ENCODE measurements at places on chromosomes 11 and 22. TPM values are rescaled to one million over a fixed set of nuclear protein-coding genes. Genes with fewer than 3 reads are reported as not detected.

DNA sequence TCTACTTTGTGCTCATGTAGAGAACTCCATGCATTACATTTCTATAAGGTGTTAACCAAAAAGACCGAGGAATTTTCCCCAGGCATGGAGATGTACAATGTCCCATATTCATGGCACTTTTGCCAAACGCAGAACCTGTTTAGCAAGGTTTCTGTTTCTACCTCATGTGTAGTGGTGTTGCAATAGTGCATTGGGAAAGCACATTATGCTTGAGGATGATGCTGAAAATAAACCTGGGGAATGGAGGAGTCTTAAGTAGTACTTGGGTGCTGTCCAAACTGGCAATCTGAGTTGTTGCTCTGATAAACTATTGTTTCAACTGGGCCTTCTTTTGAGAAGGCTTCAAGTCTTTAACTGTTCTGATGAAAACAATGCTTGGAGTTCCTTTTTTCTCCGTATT, 11.5 kb upstream of the MUC15 start:
- DNase-seq, result no peak

GRCh38 chr11:26946257-26946716, 47.6 kb upstream of the FIBIN start:
- DNase-seq, result no peak

DNA sequence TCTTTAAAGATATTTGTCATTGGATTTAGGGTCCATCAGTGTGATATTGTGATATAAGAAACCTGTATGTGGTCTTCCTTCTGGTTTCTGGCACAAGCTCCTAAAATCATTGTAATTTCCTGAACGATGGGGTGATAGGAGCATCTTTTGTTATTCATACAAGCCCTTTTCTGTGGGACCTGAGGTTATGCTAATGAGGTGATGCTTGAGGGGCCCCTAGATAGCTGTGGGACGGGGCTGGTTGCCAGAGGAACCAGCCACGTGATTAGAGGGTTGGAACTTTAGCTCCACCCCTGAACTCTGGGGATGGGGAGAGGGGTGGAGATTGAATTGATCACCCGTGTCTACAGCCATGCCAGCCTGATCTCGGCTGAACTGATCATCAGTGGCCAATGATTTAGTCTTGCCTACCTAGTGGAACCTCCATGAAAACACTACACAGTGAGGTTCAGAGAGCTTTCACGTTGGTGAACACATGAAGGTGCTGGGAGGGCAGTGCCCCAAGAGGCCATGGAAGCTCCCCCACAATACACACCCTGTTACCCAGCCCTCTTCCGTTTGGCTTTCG, 62.8 kb downstream of the BCR start:
- peak; percentile 88 for DNase-seq

DNA sequence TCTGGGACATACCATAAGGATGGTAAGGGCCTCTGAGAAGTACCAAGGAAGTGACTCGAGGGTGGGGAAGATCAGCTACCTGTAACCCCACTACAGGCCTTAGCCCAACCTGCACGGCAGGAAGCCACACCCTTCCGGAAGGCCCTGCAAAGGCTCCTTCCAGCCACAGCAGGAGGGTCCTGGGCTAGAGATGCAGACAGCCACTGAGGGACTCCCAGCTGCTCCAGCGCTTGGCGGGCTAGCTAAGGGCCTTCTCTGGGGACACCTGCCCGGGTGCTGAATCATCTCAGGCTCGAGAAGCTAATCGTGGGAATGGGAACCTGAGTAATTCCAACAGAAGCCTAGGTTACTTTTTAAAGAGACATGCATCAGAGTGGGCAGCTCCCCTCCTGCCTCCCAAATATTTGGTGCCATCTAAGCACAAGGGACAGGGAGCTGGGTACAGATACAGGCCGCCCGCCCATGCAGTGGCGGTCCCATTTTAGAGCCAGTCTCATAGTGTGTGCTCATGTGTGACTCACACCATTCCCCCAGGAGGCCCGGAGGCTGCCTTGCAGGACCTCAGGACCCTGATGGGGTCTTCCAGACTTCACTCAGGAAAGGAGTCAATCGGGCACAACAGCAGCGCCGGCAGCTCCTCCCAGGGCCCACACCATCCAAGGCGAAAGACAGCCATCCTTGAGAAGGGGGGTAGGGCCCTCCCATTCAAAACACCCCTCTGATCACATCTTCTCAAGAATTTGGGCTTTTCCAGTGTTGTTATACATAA, 8.0 kb downstream of the MYH9 start:
- DNase-seq, result peak; percentile 59

GRCh38 chr22:48313175-48313830, 1514.4 kb downstream of the BRD1 start:
- no peak for DNase-seq

OR52N4 gene
- total RNA-seq, result 0.29 TPM

TBX1 gene
- not detected for total RNA-seq
